ENCODE measurements at places on chromosomes 11 and 22. TPM values are rescaled to one million over a fixed set of nuclear protein-coding genes. Genes with fewer than 3 reads are reported as not detected.

TRPM5 gene
- total RNA-seq = not detected

KIF18A gene
- total RNA-seq = 19.1 TPM

C11orf65 gene
- 0.43 TPM for total RNA-seq

MYO7A gene
- total RNA-seq = 0.30 TPM

NAGA gene
- total RNA-seq = 44.9 TPM

TTLL12 gene
- 89.1 TPM for total RNA-seq

VWCE gene
- 8.1 TPM for total RNA-seq

SLC16A8 gene
- total RNA-seq = not detected

SYTL2 gene
- total RNA-seq = 16.0 TPM

TYR gene
- total RNA-seq = not detected

ZC3H12C gene
- 16.7 TPM for total RNA-seq

ACRV1 gene
- not detected for total RNA-seq

CENPM gene
- 59.3 TPM for total RNA-seq
